ENCODE measurements at places on chromosomes 11 and 22. TPM values are rescaled to one million over a fixed set of nuclear protein-coding genes. Genes with fewer than 3 reads are reported as not detected.

MS4A7 gene
- polyA plus RNA-seq = 10.6 TPM

DNA sequence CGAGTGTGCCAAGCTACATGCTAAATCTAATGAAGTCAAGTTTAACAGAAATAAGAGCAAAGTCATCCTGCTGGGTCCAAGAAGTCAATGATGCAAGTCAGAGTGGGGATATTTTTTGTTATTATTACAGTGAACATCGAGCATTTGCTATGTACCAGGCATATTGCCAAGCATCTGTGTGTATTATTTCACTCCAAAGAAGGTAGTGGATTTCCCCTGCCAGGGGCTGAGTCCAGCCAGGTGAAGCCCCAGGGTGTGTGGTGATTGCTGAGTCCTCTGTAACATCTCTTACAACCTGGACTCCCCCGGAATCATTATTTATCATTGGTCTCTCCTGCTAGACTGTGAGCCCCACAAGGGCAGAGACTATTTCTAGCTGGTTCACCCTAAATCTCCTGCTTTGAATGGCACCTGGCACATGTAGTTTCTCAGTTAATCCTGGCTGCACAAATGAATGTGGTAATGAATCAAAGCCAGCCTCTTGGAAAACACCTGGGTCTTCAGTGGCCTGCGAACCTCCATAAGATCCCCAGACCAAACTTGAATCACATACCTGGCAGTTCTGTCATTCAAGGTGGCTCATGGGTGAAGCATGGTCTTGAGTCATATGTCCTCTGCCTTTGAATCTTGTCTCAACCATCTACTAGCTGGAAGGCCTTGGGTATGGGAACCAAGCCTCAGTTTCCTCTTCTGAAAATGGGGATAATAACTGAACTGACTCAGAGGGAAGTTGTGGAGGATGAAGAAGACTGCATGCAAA is 549.2 kb downstream of the MIAT start:
- H3K36me3 ChIP-seq = no peaks in the 10 kb centered on the region
- DNase-seq = no peak
- no peaks in the 10 kb centered on the region for H3K27me3 ChIP-seq
- H3K4me3 ChIP-seq = no peak overlapping the region

VSTM5 gene
- polyA plus RNA-seq = not detected

GRCh38 chr11:36065436-36065835 is 121.6 kb downstream of the LDLRAD3 start:
- no peak overlapping the region for H3K4me3 ChIP-seq
- H3K27me3 ChIP-seq = no peaks in the 10 kb centered on the region
- H3K27ac ChIP-seq = no peak overlapping the region
- H3K4me1 ChIP-seq = no peaks in the 10 kb centered on the region

RHBDD3 gene
- 11.6 TPM for polyA plus RNA-seq

ZNRF3 gene
- 0.21 TPM for polyA plus RNA-seq

DNA sequence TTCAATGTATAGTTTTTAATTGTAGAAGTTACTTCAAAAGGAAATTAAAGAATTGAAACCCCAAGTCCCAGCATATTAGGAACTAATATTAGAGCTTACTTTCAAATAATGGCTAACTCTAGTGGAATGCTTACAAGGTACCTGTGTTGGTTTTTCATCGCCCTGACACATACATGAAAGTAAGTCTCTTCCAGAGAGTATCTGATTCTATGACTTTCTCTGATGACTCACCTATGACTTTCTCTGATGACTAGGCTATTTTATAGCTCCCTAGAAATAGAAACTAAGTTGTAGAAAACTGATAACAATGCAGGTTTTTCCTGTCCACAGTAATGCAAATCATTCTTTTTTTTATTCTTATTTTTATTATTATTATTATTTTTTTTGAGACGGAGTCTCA is 33.6 kb upstream of the MMP7 start:
- no peaks in the 10 kb centered on the region for H3K36me3 ChIP-seq
- H3K27me3 ChIP-seq = no peaks in the 10 kb centered on the region
- H3K27ac ChIP-seq = no peak overlapping the region
- DNase-seq = no peak
- H3K4me3 ChIP-seq = no peak overlapping the region
- H3K4me1 ChIP-seq = peaks cover 47% of the 10 kb centered on the region

DNA sequence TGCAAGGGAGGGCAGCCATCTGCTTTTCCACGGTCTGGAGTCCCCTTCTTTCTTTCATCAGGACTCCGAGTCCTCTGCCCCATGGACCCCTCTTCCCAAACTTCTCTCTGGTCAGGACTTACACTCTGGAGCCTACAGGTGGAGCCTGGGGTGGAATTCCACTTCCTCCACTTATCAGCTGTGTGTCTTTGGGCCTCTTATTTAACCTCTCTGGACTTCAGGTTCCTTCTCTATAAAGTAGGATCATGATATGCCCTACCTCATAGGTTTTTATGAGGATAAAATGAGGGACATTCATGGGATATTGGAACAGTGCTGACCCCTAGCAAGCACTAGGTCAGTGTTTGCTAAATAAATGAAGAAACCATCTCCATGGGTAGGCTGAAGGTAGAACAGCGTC is 1.7 kb downstream of the LINC01488 start:
- DNase-seq = no peak
- H3K27me3 ChIP-seq = no peaks in the 10 kb centered on the region
- no peak overlapping the region for H3K27ac ChIP-seq

PDE2A gene
- polyA plus RNA-seq = 0.88 TPM

DNA sequence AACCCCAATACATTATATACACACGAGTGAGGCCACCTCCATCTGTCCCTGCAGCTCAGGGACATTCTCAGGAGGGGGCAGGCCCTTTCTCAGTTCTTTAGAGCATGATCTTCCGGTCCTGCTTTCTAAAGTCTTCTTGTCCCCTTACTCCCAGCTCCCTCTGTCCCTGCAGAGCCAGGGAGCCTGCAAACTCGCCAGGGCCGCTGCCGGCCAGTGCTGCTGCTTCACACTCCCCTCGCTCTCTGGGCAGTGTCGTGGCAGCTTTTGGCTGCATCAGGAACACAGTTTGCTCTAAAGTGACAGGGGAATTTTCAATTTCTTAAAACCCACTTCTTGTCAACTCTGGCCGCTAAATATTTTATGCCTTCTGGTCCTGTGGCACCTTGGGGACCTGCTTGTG is 130.1 kb upstream of the NARS2 start:
- no peak overlapping the region for H3K27ac ChIP-seq
- DNase-seq = no peak
- H3K4me3 ChIP-seq = no peak overlapping the region
- H3K4me1 ChIP-seq = no peaks in the 10 kb centered on the region
- no peaks in the 10 kb centered on the region for H3K27me3 ChIP-seq
- no peaks in the 10 kb centered on the region for H3K36me3 ChIP-seq

GRCh38 chr11:87322568-87322967 is 284.8 kb downstream of the TMEM135 start:
- H3K4me1 ChIP-seq = no peaks in the 10 kb centered on the region
- H3K36me3 ChIP-seq = peaks cover 3% of the 10 kb centered on the region
- H3K4me3 ChIP-seq = no peak overlapping the region
- no peak overlapping the region for H3K27ac ChIP-seq

MUC2 gene
- polyA plus RNA-seq = not detected

GRCh38 chr22:27113211-27113635 is 455.8 kb downstream of the MIAT start:
- no peaks in the 10 kb centered on the region for H3K27me3 ChIP-seq
- no peak overlapping the region for H3K27ac ChIP-seq
- DNase-seq = no peak
- no peaks in the 10 kb centered on the region for H3K4me1 ChIP-seq
- no peaks in the 10 kb centered on the region for H3K36me3 ChIP-seq
- no peak overlapping the region for H3K4me3 ChIP-seq

DNA sequence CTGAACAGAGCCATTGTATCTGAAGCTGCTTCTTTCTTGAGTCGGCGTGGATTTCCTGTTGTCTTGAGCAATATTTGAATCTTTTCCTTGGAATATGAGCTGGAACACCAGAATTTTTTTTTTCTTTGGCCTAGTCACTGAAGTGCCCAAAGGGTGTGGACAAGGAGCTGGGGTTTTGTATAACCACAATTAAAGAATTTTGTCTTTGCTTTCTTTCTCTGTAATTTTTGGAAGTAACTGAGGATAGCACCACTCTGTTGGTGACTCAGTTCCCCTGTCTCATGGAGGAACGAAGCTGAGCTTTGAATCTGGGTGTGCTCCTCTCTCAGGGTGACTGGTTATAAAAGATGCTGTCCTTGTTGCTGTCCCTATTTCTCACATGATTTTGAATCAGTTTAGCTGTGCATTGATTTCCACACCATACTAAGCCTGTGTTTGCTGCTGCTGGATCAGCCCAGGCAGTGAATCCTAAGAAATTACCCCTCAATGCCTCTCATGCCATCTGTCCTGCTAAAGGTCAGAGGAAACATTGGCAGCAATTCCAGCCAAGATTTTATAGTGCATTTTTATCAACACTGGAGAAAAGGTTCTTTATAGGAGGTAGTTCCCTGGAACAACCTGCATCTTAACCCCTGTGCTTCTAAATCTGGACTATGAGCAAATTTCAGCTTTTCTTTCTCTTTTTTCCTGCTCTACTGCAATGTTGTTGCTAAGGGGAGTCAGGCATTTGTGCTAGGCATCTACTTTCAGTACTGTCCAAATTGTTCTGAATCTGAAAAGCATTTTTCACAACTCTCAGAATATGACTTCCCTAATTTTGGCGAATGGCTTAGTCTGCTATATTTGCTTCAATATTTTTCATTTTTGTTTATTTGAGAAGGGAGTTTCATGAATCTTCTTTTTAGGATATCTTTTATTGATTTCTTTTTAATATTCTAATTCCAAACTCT is 540.8 kb downstream of the SOX6 start:
- DNase-seq = no peak
- H3K27me3 ChIP-seq = no peaks in the 10 kb centered on the region
- H3K4me3 ChIP-seq = no peak overlapping the region
- no peak overlapping the region for H3K27ac ChIP-seq
- H3K4me1 ChIP-seq = no peaks in the 10 kb centered on the region
- no peaks in the 10 kb centered on the region for H3K36me3 ChIP-seq

CHRNA10 gene
- 2.1 TPM for polyA plus RNA-seq

DNA sequence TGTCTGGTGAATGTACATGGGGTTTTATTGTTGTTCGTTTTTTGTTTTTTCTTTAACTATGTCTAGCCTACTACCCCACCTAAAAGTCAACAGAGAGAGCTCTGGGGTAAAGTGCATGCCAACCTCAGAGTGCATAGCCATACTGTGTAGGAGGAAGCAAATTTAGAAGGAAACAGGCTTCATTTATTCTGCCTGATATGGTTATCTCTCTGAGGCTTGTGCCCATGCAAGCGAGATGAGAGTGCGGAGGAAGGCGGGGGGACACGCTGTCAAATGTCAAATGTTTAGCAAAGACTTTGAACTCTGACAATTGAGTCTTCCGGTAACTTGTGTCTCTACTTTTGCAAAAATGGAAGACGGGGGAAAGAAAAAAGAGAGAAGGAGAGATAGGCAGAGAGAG is 295.5 kb downstream of the ETS1 start:
- peaks cover 80% of the 10 kb centered on the region for H3K4me1 ChIP-seq
- DNase-seq = peak; percentile 76
- peak overlapping the region; percentile 47 for H3K4me3 ChIP-seq
- no peaks in the 10 kb centered on the region for H3K36me3 ChIP-seq

DHCR7 gene
- 12.1 TPM for polyA plus RNA-seq

- peaks cover 28% of the 10 kb centered on the region for H3K36me3 ChIP-seq
- peak overlapping the region; percentile 19 for H3K27ac ChIP-seq
- H3K4me1 ChIP-seq = peaks cover 95% of the 10 kb centered on the region
- DNase-seq = no peak
- no peaks in the 10 kb centered on the region for H3K27me3 ChIP-seq
Measured at GRCh38 chr11:35160246-35160824, 21.4 kb downstream of the CD44 start.

- H3K27ac ChIP-seq = no peak overlapping the region
- H3K27me3 ChIP-seq = no peaks in the 10 kb centered on the region
- DNase-seq = no peak
- H3K36me3 ChIP-seq = no peaks in the 10 kb centered on the region
- peaks cover 37% of the 10 kb centered on the region for H3K4me1 ChIP-seq
Measured at GRCh38 chr11:75534259-75535069, 8.7 kb upstream of the GDPD5 start.

GRCh38 chr11:6856871-6857270 is 6.0 kb upstream of the OR10A2 start:
- no peak overlapping the region for H3K4me3 ChIP-seq
- H3K27me3 ChIP-seq = no peaks in the 10 kb centered on the region
- H3K27ac ChIP-seq = no peak overlapping the region
- no peak for DNase-seq
- no peaks in the 10 kb centered on the region for H3K4me1 ChIP-seq

HTR3A gene
- 5.6 TPM for polyA plus RNA-seq

- no peaks in the 10 kb centered on the region for H3K27me3 ChIP-seq
- no peak overlapping the region for H3K27ac ChIP-seq
- H3K4me3 ChIP-seq = no peak overlapping the region
- H3K36me3 ChIP-seq = no peaks in the 10 kb centered on the region
Measured at GRCh38 chr22:33652615-33653014, 267.7 kb downstream of the LARGE1 start.

All from B cell (primary cell).